ENCODE measurements at places on chromosomes 2 and 18.
A peak's percentile ranks its signal among the peaks of the same experiment; 100 is the strongest.

GRCh38 chr2:118835746-118836410 is 11.6 kb downstream of the EN1 start:
- no peak for DNase-seq

DNA sequence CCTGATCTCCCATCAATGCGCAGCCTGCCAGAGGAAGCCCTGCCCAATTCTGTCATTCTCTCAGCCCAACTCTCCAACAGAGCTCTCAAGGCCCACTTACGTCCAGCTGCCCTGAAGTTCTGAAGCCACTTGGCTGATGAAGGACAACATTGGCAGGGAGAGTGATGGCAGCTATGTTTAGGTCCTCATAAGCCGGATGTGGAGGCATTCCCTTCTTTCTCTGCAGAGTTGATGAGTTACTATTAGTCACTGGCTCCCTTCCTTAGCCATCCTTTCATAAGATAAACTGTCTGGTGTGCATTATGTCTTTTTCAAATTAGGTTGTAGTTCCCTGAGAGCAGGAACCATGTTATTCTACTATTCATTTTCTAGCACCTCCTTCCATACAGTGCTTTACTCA is 22.5 kb upstream of the TACR1 start:
- DNase-seq, result peak; percentile 87

- peak; percentile 91 for DNase-seq
These were observed 44.6 kb downstream of the SERPINB7 start for GRCh38 chr18:63819786-63820185.

DNA sequence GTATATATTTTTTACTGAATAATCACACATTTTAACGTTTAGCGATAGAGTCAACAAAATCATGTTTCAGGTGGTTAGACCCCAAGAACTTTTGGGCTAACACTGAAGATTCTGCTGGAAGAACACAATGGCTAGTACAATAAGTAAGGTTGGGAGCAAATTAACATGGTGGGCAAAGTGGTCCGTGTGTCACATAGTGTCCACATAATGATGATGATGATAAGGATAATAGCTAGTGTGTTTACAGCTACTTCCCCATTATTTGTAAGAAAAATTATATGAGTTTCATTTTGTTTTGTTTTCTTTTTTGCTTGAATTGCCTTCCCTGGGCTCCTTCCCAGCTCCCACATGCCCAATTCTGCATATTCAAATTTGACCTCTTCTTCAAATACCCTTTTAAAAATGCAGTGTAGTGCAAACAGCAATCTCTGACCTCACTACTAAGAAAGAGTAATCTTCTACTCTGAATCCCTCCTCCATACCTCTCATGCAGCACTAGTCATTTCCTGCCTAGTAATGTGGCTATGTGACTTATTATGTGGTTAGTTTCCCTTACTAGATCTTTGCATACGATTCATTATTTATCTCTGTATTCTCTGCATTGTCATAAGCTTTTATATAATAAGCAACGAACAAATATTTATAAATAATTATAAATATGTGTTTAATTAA is 16.9 kb upstream of the VPS54 start:
- DNase-seq, result peak; percentile 74

- no peak for DNase-seq
These were observed 52.4 kb downstream of the BCL2 start for GRCh38 chr18:63266888-63267790.

GRCh38 chr18:12282442-12283039 is 25.5 kb upstream of the TUBB6 start:
- peak; percentile 97 for DNase-seq

GRCh38 chr2:19843992-19844515 is 57.7 kb downstream of the TTC32 start:
- no peak for DNase-seq

DNA sequence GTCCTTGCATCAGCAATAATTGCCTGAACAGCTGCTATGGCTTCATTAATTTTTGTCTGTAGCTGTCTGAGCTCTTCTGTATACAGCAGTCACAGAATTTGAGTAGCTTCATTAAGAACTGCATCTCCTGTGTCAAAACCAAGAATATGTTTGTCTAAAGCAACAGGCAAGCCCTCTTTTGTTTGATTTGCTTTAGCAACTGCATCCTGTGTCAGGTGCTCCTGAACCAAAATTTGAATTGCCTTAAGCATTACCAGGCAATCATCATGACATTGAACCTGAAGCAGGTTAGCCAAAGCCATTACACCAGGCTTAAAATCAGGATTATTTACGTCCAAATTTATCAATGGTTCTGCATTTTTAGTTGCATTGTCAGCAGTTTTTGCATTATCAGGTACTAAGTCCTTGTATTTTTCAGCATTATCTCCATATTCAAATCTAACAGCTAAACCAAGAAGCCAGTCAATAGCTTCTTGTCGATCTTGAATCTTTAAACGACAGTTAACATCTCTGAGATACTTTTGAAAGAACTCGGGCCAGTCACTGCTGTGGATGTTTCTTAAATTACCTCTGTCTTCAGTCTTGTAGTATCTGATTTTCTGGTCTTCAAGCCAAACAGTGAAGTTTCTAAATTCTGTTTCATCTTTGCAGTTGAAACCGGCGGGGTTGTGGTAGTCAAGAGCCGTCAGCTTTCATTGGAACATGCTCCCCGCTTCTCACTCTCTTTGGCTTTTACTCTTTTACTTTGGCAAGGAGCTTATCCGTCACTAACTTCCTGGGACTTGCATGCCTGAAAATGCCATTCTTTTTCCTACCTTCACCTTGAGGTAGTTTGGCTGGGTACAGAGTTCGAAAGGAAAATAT is 42.2 kb downstream of the MERTK start:
- DNase-seq, result no peak

DNA sequence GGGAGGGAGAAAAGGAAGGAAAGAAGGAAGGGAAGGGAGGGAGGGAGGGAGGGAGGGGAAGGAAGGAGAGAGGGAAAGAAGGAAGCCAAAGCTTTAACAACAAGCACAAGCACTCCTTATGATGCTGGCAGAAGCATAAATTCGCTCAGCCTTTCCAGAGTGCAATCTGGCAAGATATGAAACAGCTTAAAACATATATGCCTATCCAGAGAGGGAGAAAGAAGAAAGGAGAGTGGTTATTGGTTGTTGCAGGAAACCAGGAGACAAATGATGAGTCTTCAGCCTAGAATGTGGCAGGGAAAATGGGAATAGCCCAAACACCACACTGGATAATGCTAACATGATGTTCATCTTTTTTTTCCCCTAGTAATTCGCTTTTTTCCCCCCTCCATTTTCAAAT is 64.0 kb downstream of the STPG4 start:
- peak; percentile 77 for DNase-seq

All from EH (cell line).